ENCODE measurements at places on chromosomes 2 and 18.

DNA sequence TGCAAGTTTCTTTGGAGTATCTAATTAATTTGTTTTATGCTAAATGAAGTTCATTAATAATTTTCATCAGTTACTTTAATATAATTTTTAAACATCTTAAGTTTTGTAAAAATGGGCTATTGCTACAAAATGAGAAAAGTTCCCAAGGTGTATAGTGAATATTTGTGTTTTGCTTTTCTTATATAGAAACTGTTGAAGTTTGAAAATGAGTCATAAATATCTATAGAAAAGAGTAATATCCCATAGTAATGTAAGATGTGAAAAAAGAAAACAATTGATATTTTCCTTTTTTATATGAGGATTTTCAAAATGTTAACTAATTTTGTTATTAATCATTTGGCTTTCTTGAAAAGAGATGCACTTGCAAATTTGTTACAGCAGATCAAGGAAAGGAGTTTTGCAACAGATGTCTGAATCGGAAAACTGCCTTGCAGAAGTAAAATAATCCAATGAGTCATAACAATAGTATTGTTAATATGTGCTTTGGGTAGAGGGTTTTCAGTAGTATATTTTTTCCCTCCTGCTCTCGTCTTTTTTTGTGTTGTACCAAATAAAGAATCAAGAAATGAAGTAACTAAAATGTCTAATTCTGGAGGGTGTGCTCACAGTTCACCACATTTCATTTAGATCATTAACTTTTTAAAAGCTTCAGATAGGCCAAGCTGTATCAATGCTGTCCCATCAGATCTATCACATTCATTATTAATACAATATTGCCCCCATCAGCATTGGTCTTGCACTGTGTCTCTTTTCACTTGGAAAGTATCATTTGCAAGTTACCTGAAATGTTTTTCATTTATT lies 15.5 kb downstream of the DUSP19 start:
- no peak for DNase-seq

- no peak for DNase-seq
Measured at GRCh38 chr2:151862700-151863099, 34.5 kb upstream of the ARL5A start.

GRCh38 chr2:232502911-232503808 lies 15.5 kb upstream of the ECEL1 start:
- DNase-seq = no peak

DNA sequence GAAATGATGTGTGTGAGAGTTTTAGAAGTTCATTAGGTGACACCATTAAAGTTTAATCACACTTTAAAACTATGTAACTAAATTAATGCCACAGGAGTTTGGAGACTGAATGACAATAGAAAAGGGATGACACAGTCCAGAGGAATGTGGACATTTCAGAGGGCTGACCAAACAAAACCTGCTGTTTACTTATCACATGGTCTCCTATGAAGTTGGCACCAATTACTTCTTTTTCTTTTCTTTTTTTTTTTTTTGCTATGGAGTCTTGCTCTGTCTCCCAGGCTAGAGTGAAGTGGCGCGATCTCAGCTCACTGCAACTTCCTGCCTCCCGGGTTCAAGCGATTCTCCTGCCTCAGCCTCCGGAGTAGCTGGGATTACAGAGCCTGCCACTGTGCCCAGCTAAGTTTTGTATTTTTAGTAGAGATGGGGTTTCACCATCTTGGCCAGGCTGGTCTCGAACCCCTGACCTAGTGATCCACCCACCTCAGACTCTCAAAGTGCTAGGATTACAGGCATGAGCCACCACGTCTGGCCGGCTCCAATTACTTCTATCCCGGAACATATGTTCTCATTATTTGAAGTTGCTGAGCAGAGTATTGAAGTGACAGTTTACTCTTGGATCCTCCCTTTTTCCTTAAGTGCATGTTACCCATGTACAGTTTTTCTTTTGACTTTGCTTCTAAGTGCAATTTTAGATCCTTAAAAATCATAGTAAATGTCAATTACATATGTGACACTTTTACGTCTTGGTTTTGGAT lies 4.3 kb downstream of the AGPS start:
- DNase-seq = no peak

- no peak for DNase-seq
Measured at GRCh38 chr2:112733456-112733855, 12.6 kb downstream of the NT5DC4 start.

- DNase-seq = no peak
Measured at GRCh38 chr2:67649331-67650261, 252.5 kb downstream of the ETAA1 start.

- DNase-seq = no peak
Measured at GRCh38 chr2:71555798-71556454, 102.6 kb downstream of the DYSF start.

DNA sequence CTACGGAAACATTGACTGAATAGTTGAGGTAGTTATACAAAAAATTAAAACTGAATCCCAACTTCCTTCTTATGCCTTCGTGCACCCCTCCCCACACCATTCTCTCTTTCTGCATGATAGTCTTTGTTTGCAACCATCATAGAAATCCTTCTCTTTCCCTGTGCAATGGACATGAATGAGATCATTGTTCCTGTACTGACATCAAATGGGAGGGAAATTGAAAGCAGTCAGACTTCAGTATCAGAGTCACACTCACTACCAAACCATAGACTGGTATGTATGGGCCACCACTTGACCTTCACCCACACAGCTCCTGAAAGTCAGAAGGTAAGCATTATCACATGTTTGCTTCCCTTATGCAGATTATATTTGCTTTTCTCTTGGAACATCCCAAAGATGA lies 782.8 kb downstream of the BCL11A start:
- DNase-seq = no peak

- no peak for DNase-seq
Measured at GRCh38 chr2:172283476-172283875, 143.9 kb upstream of the ITGA6 start.
